Smooth muscle cell of the brain vasculature (primary cell): ENCODE measurements at places on chromosomes 6 and 20.

GRCh38 chr6:112154711-112155110 is 67.3 kb downstream of the FAM229B start:
- DNase-seq: no peak

DNA sequence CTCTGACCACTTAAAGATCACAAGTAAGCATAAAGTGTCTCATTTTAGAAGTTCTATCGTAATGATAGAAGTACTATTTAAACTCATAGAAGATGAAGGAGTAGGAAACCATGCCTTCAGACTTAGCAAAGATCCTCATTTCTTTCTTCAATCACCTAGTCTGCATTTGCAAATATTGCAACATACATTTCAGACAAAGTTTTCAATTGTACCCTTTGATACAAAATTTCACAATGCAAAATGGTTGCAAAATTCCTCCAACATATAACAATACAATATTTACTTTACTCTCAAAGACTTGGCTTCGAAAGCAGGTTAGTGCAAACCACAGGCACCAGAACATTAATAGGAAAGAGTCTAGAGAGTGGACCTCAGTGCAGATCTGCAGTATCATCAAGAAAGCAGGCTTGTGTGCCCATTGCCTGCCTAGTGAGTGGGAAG is 16.1 kb upstream of the ROS1 start:
- no peak for DNase-seq

DNA sequence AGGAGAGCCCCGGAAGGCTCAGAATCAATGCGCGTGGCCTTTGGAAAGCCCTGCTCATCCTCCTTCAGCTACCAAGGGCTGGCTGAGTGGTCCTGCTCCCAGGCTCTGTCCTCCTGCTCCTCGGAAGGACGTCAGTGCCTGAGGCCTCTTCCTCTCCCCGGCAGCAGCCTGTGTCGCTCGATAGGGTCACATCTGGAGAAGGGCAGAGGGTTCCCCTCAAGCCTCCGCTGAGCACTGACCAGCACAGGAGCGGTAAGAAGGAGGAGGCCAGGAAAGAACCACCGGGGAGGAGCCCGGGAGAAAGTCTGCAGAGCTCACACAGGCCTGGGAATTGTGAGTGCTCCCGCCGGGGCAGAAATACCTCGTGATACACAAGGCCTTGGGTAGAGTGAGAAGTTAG is 21.2 kb downstream of the KIF25 start:
- no peak for DNase-seq

GRCh38 chr6:52050051-52050405 is 37.4 kb downstream of the PKHD1 start:
- no peak for DNase-seq

GRCh38 chr20:46784436-46785127 is 75.1 kb downstream of the SLC2A10 start:
- peak; percentile 3 for DNase-seq

GRCh38 chr6:134936931-134937330 is 13.0 kb downstream of the ALDH8A1 start:
- no peak for DNase-seq

DNA sequence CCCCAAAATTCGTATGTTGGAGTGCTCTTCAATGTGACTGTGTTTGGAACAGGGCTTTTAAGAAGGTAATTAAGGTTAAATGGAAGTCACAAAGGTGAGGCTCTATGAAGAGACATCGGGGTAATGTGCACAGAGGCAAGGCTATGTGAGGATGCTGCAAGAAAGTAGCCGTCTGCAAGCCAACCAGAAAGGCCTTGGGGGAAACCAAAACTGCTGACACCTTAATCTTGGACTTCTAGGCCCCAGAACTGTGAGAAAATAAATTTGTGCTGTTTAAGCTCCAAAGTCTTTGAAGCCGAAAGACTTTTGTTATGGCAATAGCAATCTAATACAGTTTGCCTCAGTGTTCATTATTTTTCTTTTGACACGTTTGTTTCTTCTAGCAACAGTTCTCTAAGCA is 2.4 kb upstream of the IRAK1BP1 start:
- DNase-seq: no peak
